CD14-positive monocyte (primary cell): ENCODE measurements at places on chromosomes 7 and 10. TPM values are rescaled to one million over a fixed set of nuclear protein-coding genes. Genes with fewer than 3 reads are reported as not detected.

FEZF1 gene
- not detected for polyA plus RNA-seq

- no peak for DNase-seq
- peaks cover 67% of the 10 kb centered on the region for H3K27me3 ChIP-seq
- no peaks in the 10 kb centered on the region for H3K36me3 ChIP-seq
Measured at GRCh38 chr7:127252778-127253280, at the start of gene GRM8. Gene GRM8, minus strand, starts transcription at chr7:127252941.

MOGAT3 gene
- polyA plus RNA-seq: not detected in 2 replicates

GRCh38 chr7:155471718-155472117 is 13.8 kb downstream of the EN2 start:
- DNase-seq: no peak
- no peaks in the 10 kb centered on the region for H3K36me3 ChIP-seq
- peaks cover 7% of the 10 kb centered on the region for H3K4me1 ChIP-seq
- H3K27me3 ChIP-seq: peaks cover 80% of the 10 kb centered on the region

ZNF487 gene
- 8.6 TPM for polyA plus RNA-seq

DNA sequence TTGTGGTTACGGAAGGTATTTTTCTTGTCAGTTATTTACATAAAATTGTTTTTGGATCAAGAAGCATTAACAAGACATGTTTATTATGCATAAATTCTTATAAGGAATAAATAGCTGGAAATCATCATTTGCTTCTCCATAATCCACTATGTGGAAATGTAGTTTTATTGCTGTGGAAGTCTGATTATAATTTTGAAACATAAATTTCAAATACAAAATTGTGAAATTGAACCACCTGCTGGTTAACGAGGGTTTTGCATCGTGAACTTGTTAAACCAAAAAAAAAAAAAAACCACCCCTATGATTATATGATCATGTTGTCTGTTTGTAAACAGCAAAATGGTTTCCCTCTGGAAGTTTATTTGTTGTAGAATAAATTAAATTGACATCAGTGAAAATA is 25.9 kb downstream of the ABRAXAS2 start:
- H3K27me3 ChIP-seq: no peaks in the 10 kb centered on the region
- no peaks in the 10 kb centered on the region for H3K4me1 ChIP-seq

DNA sequence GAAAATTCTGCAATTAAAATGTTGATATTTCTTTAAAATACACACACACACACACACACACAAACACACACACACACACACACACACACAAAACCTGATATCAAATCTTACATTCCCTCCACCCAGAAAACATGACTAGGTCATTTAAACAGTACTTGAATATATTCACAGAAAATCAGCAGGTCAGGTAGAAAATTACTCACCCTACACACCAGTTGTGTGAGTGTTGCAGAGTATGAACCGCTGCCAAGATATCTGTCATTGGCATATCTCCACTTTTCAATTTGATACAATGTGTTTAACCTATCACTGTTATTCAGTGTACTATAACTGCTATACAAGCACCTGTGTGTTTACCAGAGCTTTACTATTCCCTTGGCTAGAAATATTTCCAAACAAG is 283.6 kb upstream of the LRRTM3 start:
- no peak for DNase-seq
- H3K4me1 ChIP-seq: no peaks in the 10 kb centered on the region
- H3K4me3 ChIP-seq: no peak overlapping the region
- no peaks in the 10 kb centered on the region for H3K36me3 ChIP-seq

- H3K4me3 ChIP-seq: no peak within 1 kb of the TSS
- H3K4me1 ChIP-seq: no peaks in the 10 kb centered on the region
- no peaks in the 10 kb centered on the region for H3K36me3 ChIP-seq
- H3K27ac ChIP-seq: no peak within 1 kb of the TSS
- H3K27me3 ChIP-seq: peaks cover 34% of the 10 kb centered on the region
- DNase-seq: no peak
Measured at GRCh38 chr10:13001041-13001886, at the start of gene CCDC3. Gene CCDC3, minus strand, starts transcription at chr10:13001713. Its CDS starts 143 bp downstream, at chr10:13001570.

DNA sequence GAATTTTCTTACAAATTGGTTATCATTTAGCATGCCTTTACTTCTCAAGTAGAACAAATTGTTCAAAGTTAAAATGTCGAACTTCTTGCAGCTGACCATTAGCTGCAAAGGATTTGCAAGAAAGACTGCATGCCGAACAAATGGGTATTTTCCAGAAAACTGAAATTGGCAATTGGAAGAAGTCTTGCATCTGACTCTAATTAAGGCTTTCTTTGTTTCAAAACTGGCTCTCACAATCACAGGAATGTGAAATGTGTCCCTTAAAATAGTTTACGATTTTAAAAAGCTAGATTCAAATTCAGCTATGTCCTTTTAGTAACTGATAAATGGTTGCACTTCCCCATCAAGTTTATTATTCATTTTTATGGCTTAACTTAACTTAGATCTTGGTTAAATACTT is 207.9 kb downstream of the ARL4A start:
- no peak overlapping the region for H3K27ac ChIP-seq
- H3K4me1 ChIP-seq: no peaks in the 10 kb centered on the region
- no peaks in the 10 kb centered on the region for H3K36me3 ChIP-seq
- no peaks in the 10 kb centered on the region for H3K27me3 ChIP-seq
- DNase-seq: no peak
- no peak overlapping the region for H3K4me3 ChIP-seq

DNA sequence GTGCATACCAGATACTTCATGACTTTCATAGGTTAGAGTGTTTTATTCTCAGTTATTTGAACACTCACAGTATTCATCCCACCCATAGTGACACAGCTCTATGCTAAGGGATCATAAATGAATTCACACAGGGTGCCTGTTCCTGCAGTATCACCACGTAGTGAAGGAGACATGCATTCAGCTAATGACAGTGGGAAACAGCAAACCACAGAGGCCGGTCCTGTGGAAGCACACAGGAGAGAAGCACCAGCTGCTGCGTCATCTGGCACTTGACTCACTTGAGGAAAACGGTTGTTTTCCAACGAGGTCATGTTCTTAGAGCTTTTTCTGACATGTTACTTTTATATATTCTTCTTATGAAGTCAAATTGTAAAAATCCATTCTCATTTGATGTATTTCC is 73.0 kb downstream of the UBE3C start:
- no peak overlapping the region for H3K27ac ChIP-seq
- H3K4me3 ChIP-seq: no peak overlapping the region
- H3K36me3 ChIP-seq: peaks cover 90% of the 10 kb centered on the region
- no peaks in the 10 kb centered on the region for H3K27me3 ChIP-seq

KCNH2 gene
- not detected for polyA plus RNA-seq

DNA sequence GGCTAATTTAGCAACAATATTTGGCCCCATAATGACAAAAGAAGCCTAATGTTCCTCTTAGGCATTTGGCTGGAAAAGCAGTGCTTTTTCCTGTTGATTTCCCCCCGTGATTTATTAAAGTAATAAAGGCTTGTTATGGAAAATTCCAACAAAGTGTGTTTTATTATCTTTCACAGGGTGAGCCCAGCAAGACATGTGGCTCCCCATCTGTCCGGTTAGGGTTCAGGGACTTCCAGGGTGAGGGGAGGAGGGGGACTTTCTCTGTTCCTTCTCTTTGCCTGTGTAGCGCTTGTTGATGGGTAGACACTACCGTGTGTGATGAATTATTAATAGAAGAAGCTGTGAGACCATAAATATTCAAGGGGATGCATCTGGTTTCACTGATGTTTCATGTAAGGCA is 39.0 kb downstream of the HTR5A start:
- H3K27ac ChIP-seq: no peak overlapping the region
- H3K4me1 ChIP-seq: no peaks in the 10 kb centered on the region
- DNase-seq: no peak
- H3K36me3 ChIP-seq: no peaks in the 10 kb centered on the region
- H3K27me3 ChIP-seq: no peaks in the 10 kb centered on the region
- H3K4me3 ChIP-seq: no peak overlapping the region

DNA sequence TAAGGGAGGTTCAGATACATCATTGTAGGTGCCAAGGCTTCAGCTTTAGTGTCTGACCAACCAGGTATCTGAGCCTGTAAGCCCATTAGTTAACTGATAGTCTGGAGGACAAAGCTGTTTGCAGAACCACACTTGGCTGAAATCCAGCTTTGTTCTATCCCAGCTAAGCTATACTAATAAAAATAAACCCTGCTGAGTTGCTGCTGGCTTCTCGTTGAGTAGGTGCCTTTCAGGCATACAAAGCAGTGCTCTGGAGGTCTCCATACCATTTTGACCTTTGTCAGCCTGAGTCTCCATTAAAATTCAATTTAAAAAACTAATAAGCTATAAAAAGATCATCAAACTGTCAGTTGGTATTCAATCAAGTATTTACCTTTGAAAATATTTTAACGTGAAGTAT is 22.0 kb downstream of the CDCA7L start:
- no peak overlapping the region for H3K4me3 ChIP-seq
- no peak for DNase-seq
- no peaks in the 10 kb centered on the region for H3K36me3 ChIP-seq
- no peaks in the 10 kb centered on the region for H3K27me3 ChIP-seq
- peaks cover 4% of the 10 kb centered on the region for H3K4me1 ChIP-seq
- H3K27ac ChIP-seq: no peak overlapping the region

GRCh38 chr10:60288256-60288655 is 101.4 kb downstream of the ANK3 start:
- no peak for DNase-seq
- H3K4me3 ChIP-seq: no peak overlapping the region
- no peaks in the 10 kb centered on the region for H3K36me3 ChIP-seq

DNA sequence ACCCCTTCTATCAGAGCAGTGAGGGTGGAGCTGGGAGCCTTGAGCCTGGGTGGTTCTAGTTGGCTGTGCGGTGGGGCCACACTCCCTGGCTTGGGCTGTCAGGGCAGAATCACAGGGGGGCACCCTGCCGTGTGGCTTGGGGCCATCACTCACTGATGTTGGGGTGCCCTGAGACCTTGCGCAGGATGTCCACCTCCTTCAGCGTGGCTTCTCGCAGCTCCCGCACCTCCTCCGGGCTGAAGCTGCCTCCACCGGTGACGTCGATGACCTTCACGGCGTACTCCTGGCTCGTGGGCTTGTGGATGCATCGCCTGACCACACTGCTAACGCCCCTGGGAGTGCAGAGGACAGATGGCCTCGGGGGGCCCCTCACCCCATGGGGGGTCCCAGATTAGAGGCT is 5.3 kb downstream of the PHKG1 start:
- H3K4me3 ChIP-seq: no peak overlapping the region
- DNase-seq: no peak
- no peaks in the 10 kb centered on the region for H3K4me1 ChIP-seq

- no peaks in the 10 kb centered on the region for H3K27me3 ChIP-seq
- no peaks in the 10 kb centered on the region for H3K4me1 ChIP-seq
- H3K36me3 ChIP-seq: no peaks in the 10 kb centered on the region
- H3K27ac ChIP-seq: no peak overlapping the region
- DNase-seq: no peak
Measured at GRCh38 chr7:123201901-123202300, 2.1 kb upstream of the SLC13A1 start.

SHTN1 gene
- polyA plus RNA-seq: 14.9 TPM
